ENCODE measurements at places on chromosomes 4 and X. TPM values are rescaled to one million over a fixed set of nuclear protein-coding genes. Genes with fewer than 3 reads are reported as not detected.

DNA sequence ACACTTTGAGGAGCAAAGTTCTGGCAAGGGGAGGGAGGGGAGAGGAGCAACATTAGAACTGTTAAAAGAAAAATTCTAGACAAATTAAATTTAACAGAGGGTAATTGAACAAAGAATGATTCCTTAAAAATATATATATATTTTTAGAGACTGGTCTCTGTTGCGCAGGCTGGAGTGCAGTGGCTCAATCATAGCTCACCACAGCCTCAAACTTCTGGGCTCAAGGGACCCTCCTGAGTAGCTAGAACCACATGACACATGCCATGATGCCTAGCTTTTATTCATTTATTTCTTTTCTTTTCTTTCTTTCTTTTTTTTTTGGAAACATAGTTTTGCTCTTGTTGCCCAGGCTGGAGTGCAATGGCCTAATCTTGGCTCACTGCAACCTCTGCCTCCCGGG is 19.1 kb upstream of the SPINK2 start:
- H3K27ac ChIP-seq = no peak overlapping the region
- H3K27me3 ChIP-seq = no peaks in the 10 kb centered on the region
- H3K36me3 ChIP-seq = no peaks in the 10 kb centered on the region
- no peak overlapping the region for H3K4me3 ChIP-seq
- peaks cover 5% of the 10 kb centered on the region for H3K4me1 ChIP-seq
- no peak for DNase-seq

DNA sequence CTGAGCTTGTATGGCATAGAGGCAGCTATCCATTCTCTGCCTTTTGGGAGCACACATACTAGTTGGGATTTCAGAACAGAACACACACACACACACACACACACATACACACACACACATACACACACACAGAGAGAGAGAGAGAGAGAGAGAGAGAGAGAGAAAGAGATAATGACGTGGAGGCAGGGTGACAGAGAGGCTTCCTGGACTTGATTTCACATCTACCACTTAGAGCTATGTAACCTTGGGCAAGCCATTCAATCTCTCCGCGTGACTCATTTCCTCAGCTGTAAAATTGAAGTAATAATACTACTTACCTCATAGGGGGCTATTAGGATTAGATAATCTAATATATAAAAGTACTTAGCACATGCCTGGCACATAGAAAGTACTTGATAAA is 12.3 kb upstream of the GRIA3 start:
- H3K27me3 ChIP-seq = no peaks in the 10 kb centered on the region
- H3K4me1 ChIP-seq = no peaks in the 10 kb centered on the region
- H3K4me3 ChIP-seq = no peak overlapping the region
- H3K27ac ChIP-seq = no peak overlapping the region
- no peaks in the 10 kb centered on the region for H3K36me3 ChIP-seq

The TAF7L gene
- 0.24 TPM for total RNA-seq

The FRG1 gene
- total RNA-seq = 34.5 TPM

The TMPRSS11A gene
- total RNA-seq = not detected

The LRAT gene
- total RNA-seq = not detected

The MAGEA2B gene
- not detected for total RNA-seq

- no peaks in the 10 kb centered on the region for H3K4me1 ChIP-seq
- no peak overlapping the region for H3K27ac ChIP-seq
- H3K4me3 ChIP-seq = no peak overlapping the region
- H3K27me3 ChIP-seq = peaks cover 4% of the 10 kb centered on the region
Observed at GRCh38 chr4:42268824-42269223, 116.4 kb upstream of the BEND4 start.

The NDNF gene
- total RNA-seq = 0.24 TPM

DNA sequence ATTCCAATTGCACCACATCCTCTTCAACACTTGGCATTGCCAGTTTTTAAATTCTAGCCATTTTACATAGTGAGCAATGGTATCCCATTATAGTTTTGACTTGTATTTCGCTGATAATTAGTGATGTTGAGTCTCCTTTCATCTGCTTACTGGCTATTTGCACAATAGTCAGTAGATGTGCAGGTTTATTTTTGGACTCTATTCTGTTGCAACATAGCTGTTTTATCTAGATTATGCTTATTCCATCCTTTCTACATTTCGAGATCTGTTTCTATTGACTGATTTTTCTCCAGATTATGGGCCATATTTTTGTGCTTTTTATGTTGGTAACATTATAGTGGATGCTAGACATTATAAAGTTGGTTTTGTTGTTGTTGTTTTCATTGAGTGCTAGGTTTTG is 106.1 kb downstream of the WWC2 start:
- H3K27ac ChIP-seq = no peak overlapping the region
- H3K4me3 ChIP-seq = no peak overlapping the region

- peaks cover 39% of the 10 kb centered on the region for H3K4me1 ChIP-seq
- no peak for DNase-seq
- H3K36me3 ChIP-seq = peaks cover 11% of the 10 kb centered on the region
- no peaks in the 10 kb centered on the region for H3K27me3 ChIP-seq
- peak overlapping the region; percentile 27 for H3K27ac ChIP-seq
Observed at GRCh38 chr4:66693694-66694093, 851.6 kb downstream of the CENPC start.

GRCh38 chrX:43822014-43822413 is 60.2 kb downstream of the MAOB start:
- peaks cover 2% of the 10 kb centered on the region for H3K27me3 ChIP-seq
- H3K36me3 ChIP-seq = no peaks in the 10 kb centered on the region

The ITM2A gene
- not detected for total RNA-seq

DNA sequence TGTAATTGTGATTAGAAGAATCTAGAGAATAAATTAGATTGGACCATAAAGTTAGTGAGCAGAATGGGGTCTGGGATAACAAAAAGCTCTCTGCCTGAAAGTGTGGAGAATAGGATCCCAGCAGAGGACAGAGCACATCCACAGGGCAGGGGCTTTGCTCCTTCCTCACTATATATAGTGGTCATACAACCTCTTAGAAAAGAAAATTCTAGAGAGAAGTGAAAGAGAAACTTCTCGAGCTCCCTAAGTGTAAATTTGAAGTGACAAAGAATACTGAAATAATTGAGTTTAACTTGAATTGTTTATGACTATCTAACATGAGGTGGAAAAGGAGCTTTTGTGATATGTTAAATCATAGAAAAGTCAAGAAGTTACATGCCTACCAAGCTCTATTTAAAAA is 14.9 kb downstream of the ADAM29 start:
- peaks cover 19% of the 10 kb centered on the region for H3K27me3 ChIP-seq
- H3K4me3 ChIP-seq = no peak overlapping the region
- H3K4me1 ChIP-seq = no peaks in the 10 kb centered on the region
- DNase-seq = no peak

- no peaks in the 10 kb centered on the region for H3K27me3 ChIP-seq
- H3K27ac ChIP-seq = no peak overlapping the region
- H3K4me3 ChIP-seq = no peak overlapping the region
- peaks cover 9% of the 10 kb centered on the region for H3K4me1 ChIP-seq
- no peak for DNase-seq
Observed at GRCh38 chrX:72262077-72262476, 15.0 kb downstream of the RPS4X start.

DNA sequence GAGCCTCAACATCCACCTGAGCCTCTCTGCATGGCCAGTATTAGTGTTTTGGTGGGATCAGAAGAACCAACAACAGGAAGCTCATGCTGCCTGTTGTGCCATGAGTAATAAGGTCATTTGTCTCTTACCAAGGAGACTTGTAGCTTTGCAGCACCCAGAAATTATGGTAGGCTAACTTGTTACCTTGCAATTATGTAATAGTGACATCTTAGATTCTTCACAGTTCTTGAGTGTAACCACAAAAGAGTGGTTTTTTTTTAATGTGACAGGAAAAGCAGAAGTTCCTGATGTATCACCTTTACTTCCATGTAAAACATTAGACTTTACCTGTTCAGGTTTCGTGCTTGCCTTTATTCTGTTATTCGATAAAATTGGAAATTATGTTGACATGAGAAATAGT is 263.9 kb upstream of the CXXC4 start:
- H3K27me3 ChIP-seq = peaks cover 2% of the 10 kb centered on the region
- H3K4me3 ChIP-seq = no peak overlapping the region
- H3K36me3 ChIP-seq = no peaks in the 10 kb centered on the region
- no peak for DNase-seq
- no peak overlapping the region for H3K27ac ChIP-seq

GRCh38 chr4:55291227-55291640 is 54.8 kb upstream of the SRD5A3 start:
- no peak overlapping the region for H3K27ac ChIP-seq
- no peak for DNase-seq
- H3K27me3 ChIP-seq = peaks cover 2% of the 10 kb centered on the region
- H3K4me3 ChIP-seq = no peak overlapping the region
- H3K4me1 ChIP-seq = peaks cover 16% of the 10 kb centered on the region

The UGT2A1 gene
- total RNA-seq = not detected

GRCh38 chr4:94941706-94942105 is 184.0 kb downstream of the BMPR1B start:
- H3K4me1 ChIP-seq = peaks cover 19% of the 10 kb centered on the region
- H3K27ac ChIP-seq = no peak overlapping the region
- no peak for DNase-seq
- H3K36me3 ChIP-seq = no peaks in the 10 kb centered on the region
- H3K4me3 ChIP-seq = no peak overlapping the region

The F9 gene
- not detected for total RNA-seq

- H3K4me1 ChIP-seq = peaks cover 12% of the 10 kb centered on the region
- DNase-seq = no peak
- no peak overlapping the region for H3K27ac ChIP-seq
- no peaks in the 10 kb centered on the region for H3K36me3 ChIP-seq
- H3K27me3 ChIP-seq = no peaks in the 10 kb centered on the region
Observed at GRCh38 chr4:147236806-147237205, 244.1 kb upstream of the EDNRA start.

GRCh38 chrX:19672222-19672812 is 157.0 kb upstream of the MAP3K15 start:
- no peak overlapping the region for H3K4me3 ChIP-seq
- H3K27ac ChIP-seq = peak overlapping the region; percentile 85

- H3K36me3 ChIP-seq = peaks cover 17% of the 10 kb centered on the region
- H3K27me3 ChIP-seq = no peaks in the 10 kb centered on the region
- H3K4me1 ChIP-seq = peaks cover 5% of the 10 kb centered on the region
- no peak for DNase-seq
Observed at GRCh38 chr4:7759216-7759615, 180.4 kb downstream of the AFAP1 start.

GRCh38 chr4:23884741-23885140 is 5.1 kb downstream of the PPARGC1A start:
- H3K27ac ChIP-seq = peak overlapping the region; percentile 59
- no peaks in the 10 kb centered on the region for H3K27me3 ChIP-seq
- H3K4me3 ChIP-seq = no peak overlapping the region
